ENCODE measurements at places on chromosomes 2 and 18.

DNA sequence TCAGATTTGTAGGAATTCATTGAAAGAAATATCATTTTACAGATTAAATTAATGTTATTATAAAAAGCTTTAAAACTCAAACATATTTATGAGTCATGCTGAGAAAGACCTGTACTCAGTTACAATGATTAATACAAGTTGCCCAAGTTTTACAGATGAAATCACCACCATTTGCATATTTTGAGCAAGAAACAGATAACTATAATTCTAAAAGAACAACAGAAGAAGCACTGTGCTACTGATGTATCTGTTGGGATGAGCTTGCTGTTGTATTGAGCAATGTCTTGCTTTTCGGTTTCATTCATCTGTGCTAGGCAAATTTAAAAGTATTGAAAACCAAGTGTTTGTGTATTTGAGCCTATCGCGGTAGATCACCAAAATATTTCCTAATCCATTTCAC, 1589.1 kb upstream of the ZEB2 start:
- DNase-seq: peak; percentile 11

GRCh38 chr18:48947092-48947491, 3.7 kb downstream of the SMAD7 start:
- DNase-seq: no peak

DNA sequence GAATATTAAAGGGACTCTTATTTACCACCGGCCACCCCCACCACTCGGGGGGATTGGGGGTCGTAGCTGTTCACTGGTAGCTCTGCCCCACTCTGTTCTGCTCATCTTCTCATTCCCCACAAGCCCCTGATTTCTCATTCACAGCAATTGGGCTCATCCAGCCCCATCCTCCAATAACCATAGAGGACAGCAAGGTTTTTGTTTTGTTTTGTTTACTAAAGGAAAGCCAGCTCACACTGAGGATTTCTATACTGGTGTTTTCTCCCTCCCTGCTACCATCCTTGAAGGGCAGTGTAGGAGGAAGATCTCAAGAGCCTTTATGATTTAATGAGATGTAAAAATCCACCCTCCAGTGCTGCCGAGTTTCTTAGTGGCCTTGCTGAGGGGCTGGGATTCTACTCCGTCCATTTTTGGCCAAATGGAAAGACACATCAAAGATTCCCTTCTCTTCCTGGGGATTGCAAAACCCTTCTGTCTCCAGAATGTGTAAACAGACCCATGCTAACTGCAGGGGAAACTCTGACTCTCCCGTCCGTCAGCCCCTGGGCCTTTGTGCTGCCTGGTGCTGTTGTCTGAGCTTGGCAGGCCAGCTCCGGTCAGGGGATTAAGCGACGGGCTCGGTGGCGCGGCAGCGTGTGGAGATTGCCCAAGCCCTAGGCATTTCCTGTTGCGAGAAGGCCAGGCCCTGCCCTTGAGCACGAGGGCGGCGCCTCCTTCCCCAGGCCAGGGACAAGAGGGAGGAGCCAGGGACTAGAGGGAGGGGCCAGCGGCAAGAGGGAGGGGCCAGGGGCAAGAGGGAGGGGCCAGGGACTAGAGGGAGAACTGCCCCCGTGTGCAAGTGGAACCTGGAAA, 165.0 kb downstream of the ANTXR1 start:
- peak; percentile 89 for DNase-seq

DNA sequence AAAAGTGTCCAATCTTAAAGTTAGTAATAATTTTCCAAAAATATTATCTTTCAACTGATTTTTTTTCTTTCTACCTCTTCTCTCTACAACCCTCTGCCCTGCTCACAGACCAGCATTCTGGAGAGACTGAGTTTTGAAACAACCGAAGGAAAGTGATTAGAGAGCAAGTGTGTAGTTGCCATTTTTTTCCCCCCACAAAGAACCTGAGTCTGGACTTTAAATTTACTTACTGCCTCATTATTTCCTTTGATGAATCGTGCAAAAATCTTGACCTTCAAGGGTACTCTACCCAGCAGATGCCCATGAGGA, 63.4 kb upstream of the NEUROD1 start:
- DNase-seq: no peak

- DNase-seq: no peak
Observed at GRCh38 chr2:11914455-11914854, 168.0 kb downstream of the LPIN1 start.

All from HFFc6 (cell line).